ENCODE measurements at places on chromosomes 5 and 9.
A peak's percentile ranks its signal among the peaks of the same experiment; 100 is the strongest.

GRCh38 chr9:93257808-93258331, 73.9 kb downstream of the WNK2 start:
- no peak for DNase-seq

DNA sequence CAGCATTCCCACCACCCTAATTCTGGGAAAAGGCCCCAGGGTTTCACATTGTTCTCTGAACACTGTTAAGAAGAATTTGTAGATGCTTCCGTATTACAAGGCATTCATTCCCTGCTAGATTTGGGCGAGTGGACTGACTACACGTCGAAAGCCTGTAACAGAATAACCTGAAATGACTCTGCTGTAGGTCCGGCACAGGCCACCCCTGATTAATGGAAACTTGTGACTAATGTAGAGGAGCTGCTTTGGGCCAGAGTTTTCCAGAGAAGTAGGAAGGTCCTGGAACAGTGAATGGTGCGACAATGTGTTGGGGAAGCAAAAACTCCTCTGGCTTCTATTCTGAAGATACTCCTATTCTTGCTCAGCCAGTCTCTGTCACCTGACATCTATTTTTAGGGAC, 87.6 kb downstream of the NR3C1 start:
- DNase-seq = no peak

DNA sequence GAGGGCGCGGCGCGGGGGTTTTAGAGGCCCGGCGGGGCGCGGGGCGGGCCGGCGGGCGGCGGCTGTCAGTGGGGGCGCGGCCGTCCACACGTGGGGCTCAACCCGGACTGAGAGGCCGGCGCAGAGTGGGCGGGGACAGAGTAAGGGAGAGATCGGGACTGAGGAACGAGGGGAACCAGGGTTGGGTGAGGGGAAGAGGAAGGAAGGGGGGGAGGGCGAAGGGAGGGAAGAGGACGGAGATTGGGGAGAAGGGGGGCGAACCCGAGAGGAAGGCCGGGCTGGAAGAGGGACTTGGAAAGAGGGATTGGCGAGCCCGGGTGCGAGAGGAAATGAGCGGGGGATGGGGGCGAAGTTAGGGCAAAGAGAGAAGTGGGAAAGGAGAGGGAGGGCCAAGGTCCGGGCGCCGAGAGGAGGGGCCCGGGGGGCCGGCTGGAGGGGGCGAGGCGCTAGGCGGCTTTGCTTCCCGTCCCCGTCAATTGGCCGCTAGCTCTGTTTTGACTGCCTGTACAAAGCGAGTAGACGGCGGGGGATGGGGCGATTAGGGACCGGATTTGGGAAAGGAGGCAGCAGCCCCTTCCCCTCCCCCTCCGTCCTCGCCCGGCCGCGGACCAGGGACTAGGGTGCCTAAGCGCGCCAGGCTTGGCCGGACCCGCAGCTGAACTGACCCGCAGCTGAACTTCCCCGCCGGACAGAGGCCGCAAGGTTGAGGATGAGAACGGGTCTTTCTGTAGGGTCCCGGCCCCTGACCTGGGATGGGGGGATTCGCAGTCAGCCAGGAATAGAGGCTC, 399 bp upstream of the FBN2 start:
- DNase-seq = peak; percentile 21

- DNase-seq = no peak
Measured at GRCh38 chr5:89181546-89181945, 298.6 kb upstream of the MEF2C start.

DNA sequence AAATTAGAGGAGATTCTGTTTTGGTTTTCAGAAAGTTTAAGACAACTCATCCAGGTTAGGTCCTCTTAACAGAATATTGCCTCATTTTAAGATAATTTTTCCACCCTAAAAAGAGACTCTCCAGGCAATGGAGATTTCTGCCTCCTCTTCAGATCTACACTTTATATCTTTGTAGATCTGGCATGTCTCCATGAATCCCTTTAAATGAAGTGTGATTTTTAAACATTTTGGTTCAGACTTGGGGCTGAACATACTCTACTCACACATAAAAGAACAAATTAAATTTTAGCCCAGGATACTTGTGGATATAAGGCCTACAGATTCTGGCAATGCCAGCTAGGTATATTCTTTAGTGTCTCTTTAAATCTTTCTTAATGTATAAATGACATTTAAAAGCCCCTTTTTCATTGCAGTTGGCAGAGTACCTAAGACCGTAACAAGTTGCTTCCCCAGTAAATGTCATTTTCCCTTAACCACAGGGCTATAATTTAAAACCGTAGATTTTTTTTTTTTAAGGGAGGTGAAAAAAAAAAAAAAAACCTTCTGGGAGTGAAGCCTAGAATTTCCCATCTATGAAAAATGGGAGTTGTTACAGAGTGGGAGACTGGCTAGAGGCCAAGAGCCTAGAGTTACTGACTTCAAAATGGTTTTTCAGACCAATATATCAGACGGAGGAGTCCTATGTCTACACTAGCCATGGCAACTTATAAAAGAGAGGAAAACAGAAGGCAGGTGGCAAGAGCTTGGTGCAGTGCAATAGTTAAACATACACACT, 207.8 kb upstream of the TARS1 start:
- DNase-seq = peak; percentile 43

DNA sequence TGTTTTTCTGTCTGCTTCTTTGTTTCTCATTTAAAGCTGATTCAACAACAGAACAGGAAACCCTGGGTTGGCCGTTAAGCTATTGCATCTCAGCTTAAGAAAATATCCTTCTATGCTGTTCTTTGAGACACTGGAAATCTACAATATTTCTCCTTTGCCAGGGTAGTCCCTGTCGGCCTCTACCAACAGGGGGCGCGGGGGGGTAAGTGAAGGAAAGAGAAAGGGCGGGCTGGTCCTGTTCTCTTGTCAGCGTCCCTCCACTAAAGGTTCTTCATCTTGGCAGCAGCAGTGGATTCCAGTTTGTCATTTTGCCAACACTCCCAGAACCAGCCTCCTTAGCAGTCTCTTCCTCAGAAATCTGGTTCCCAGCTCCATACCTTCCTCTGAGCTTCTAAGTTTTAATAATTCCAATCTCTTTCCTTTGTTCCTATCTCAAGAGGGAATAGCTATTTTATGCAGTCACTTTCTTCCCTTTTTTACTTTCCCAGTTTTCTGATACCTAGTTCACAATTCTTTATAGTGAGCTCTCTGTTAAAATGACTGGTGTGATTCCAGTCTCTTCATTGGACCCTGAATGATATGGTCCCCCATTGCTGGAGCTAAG, 222.3 kb downstream of the GLIS3 start:
- no peak for DNase-seq

DNA sequence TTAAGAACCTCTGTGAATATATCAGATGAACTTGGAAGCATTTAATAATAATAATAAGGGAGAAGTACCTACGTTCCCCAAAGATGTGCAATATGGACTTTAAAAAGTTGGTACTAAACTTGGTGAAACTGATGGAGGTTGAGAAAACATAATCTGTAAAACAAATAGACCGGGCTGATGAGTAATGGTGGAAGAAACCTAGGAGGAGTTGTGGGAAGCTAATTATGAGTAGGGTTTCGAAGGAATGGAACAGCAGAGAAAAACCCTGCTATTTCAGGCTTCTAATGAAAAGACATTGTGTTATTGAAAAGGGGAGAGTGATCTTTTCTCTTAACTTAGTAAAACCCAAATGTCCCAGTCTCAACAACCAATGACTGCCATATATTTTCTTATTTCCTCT, 229.3 kb downstream of the PCSK1 start:
- DNase-seq = no peak
